ENCODE measurements at places on chromosomes 3 and 15. TPM values are rescaled to one million over a fixed set of nuclear protein-coding genes. Genes with fewer than 3 reads are reported as not detected.

The CEMIP gene
- total RNA-seq, result 9.9 TPM

- no peak for DNase-seq
Observed at GRCh38 chr3:155110996-155111901, 31.1 kb downstream of the MME start.

The TMEM45A gene
- 20.6 TPM for total RNA-seq

- DNase-seq, result no peak
Observed at GRCh38 chr3:197500812-197501211, 55.0 kb downstream of the BDH1 start.

GRCh38 chr3:174219738-174220137 lies 639.4 kb upstream of the NAALADL2 start:
- no peak for DNase-seq

DNA sequence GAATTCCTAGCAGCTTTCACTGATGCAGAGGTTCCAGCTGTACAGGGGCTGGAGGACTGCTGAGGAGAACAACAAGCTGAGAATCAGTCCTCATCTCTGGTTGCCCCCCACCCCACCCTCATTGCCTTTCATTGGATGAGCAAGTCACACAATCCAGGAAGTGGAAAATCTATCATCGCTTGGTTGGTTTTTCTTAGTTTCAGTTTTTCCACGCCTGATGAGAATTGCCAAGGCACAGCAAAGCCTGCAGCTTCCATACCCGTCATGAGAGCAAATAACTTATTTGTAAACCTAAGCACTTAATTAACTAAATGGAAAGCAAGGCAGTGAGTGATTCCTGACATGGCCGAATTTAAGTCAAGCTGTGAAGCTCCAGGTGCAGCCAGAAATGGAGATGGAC lies 21.4 kb upstream of the LIPC start:
- DNase-seq, result no peak

- no peak for DNase-seq
Observed at GRCh38 chr3:53147903-53148400, 13.1 kb upstream of the PRKCD start.

- DNase-seq, result no peak
Observed at GRCh38 chr15:28273468-28273867, 48.5 kb downstream of the HERC2 start.

DNA sequence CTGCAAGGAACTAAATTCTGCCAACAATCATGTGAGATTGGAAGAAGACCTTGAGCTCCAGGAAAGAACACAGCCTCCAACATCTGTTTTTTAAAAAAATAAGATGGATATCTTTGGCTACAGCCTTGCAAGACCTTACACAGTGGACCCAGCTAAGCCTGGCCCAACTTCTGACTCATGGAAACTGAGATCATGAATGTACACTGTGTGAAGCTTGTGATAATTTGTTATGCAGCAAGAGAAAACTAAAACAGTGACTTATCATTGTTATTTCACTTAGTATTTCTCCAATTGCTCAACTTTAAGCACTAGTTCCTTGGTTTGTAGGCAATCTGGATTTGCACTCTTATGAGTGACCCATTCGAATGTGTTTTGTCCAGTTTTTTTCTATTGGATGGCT lies 29.3 kb downstream of the SHQ1 start:
- DNase-seq, result no peak

DNA sequence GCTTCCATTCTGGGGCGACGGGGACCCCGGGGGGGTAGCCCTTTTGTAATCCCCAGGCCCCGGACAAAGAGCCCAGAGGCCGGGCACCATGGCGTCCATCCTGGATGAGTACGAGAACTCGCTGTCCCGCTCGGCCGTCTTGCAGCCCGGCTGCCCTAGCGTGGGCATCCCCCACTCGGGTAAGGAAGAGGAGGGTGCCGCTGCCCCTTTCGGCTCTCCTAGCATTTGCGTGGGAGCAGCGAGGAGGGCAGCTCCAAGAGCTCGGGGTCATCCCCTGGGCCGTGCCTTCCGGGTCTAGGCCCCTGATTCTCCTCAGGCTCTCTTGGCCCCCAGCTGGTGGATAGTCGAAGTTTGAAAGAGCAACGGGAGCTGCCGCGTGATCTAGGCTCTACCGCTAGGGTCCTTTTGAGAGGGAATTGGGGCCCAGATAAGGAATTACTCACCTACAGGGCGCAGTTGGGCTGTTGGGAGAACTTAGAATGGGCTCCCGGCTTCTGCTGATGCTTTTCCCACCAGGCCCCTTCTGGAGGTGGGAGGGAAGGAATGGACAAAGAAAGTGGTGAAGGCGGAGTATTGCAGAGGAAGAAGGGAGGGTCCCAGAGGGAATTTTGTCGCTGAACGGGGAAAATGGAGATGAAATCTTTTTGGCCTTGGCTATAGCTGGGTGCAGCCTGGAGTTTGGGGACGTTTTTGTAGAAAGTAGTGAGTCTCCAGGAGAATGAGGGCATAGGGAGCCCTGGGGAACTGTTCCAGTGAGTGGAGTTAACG lies 615 bp downstream of the VPS18 start:
- DNase-seq, result no peak

GRCh38 chr3:12545473-12545791 lies at the start of gene MKRN2OS:
TSS of gene MKRN2OS (minus strand) at chr3:12545499. CDS start at chr3:12545464, 35 bp downstream.
- DNase-seq, result no peak

The PRR20G gene
- total RNA-seq, result not detected

DNA sequence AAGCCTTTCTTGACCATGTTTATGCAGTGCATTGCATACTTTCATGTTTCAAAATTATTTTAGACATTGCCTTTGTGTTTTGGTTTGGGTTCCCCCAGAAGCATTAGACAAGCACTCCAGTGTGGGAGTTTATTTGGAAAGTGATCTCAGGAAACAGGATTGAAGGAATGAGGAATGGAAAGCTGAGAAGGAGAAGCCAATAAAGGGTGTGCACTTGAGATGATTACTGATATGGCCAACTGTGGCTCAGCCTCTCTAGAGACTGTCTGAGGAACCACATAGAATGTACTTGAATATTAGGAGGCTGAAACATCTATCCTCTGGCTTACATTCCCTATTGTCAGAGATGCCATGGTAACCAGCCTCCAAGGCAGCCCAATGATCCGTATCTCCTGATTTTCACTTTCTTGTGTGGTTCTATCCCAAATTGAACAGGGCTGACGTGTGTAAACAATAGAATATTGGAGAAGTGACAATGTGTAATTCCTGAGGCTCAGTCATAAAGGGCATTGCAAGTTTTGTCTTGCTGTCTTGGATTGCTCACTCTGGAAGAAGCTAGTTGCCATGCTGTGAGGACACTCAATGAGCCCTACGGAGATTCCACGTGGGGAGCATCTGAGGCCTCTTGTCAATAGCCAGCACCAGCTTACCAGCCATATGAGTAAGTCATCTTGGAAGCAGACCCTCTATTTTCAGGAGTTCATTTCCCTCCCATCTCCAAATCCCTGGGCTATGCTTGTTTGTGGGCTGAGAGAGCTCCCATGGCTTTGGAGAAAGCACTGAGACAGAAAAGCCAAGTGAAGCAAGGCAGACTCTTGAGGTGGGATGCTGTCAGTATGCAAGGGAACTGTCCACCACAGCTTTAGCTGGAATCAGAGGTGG lies 84.7 kb downstream of the SCN11A start:
- no peak for DNase-seq

The CAMKV gene
- total RNA-seq, result not detected

All from sciatic nerve (tissue), 2 donors.